A673 (cell line): ENCODE measurements at places on chromosomes 16 and 17. TPM values are rescaled to one million over a fixed set of nuclear protein-coding genes. Genes with fewer than 3 reads are reported as not detected.

The KRTAP2-2 gene
- total RNA-seq, result not detected in 2 replicates

The LAT gene
- 2.8 and 5.5 TPM in 2 replicates for total RNA-seq

The CPHXL2 gene
- total RNA-seq, result not detected in 2 replicates

- DNase-seq, result no peak
These were observed 632 bp downstream of the SLC9A5 start for GRCh38 chr16:67249178-67250044.

DNA sequence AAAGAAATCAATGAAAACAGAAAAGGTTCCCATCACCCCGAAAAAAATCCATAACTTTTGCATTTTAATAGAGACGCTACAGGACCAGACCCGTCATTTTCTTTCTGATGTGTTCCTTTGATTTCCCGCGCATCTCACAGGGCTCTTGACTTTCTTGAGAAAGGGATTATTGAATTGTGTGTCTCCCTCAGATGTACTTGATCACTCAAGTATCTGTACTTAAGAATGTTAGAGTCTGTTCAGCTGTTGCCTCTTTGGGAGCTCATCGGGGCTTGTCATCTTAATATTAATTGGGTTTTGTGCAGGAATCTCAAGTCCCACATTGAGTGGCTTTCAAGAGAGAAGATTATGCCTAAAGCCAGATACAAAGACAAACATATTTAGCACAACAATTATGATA is 606.4 kb upstream of the SALL1 start:
- peak; percentile 30 for DNase-seq

- DNase-seq, result no peak
These were observed 1.0 kb downstream of the EMC8 start for GRCh38 chr16:85798283-85798776.

GRCh38 chr16:88064011-88064888 is 113.0 kb downstream of the BANP start:
- DNase-seq, result no peak

- no peak for DNase-seq
These were observed 8.1 kb downstream of the MYOCD start for GRCh38 chr17:12673788-12674187.
